ENCODE measurements at places on chromosomes 12 and 14.

DNA sequence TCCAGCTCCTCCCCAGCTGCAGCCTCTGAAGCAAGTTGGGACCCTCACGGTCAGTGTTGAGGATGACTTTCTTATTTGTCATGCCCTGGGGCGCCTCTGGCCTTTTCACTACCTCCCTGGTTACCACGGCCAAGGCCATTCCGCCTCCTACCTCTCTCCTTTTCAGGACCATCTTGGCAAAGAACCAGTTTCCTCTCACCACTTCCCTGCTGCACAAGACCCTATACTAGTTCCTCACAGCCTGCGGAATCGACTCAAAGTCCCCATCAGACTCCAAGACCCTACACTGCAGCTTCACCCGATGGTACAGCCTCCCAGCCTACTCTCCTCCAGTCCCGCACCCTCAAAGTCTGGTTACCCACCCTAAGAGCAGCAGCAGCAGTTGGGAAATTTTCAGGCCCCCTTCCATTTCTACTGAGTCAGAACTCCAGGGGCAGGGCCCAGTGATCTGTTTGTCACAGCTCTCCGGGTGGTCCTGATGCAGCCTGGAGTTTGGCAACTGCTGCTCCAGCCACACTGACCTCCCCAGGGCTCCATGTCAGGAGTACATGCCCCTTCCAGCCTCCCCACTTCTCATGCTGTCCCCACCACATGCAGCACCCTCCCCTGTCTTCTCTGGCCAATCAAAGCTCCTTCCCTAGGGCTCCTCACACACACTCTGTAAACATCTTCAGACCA lies 5.4 kb downstream of the VWF start:
- DNase-seq: no peak

DNA sequence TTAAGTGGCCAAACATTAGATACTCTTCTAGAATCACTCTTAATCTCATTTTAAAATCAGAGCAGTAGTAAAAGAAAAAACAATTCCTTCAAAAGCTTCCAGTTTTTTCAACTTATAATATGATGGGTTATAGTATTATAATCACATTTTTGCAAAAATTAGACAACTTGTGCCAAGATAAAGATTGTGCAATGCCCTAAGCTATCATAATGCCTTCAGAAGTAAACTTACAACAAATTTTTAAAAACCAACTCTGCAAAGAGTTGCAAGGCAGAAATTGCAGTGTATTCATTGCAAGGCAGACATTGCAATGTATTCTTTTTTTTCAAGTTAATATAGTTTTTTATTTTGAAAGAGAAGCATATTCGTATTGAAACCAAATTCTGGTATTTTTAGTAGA lies 47.2 kb upstream of the KITLG start:
- DNase-seq: no peak

DNA sequence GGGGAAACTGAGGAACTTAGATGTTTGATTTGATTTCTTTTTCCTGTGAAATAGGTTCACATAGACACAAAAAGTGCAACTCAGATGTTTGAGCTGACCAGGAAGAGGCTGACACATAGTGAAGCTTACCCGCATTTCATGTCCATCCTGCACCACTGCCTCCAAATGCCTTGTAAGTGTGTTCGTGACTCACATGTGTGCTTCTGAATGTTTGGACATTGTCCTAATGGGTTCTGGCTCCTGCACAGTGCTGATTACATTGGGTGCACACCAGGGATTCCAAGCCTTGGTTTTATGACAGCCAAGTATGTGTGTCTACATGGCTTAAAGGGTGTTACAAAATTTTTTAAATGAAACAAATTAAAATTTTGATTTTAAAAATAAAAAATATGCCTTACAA lies 137.4 kb downstream of the DAAM1 start:
- no peak for DNase-seq

DNA sequence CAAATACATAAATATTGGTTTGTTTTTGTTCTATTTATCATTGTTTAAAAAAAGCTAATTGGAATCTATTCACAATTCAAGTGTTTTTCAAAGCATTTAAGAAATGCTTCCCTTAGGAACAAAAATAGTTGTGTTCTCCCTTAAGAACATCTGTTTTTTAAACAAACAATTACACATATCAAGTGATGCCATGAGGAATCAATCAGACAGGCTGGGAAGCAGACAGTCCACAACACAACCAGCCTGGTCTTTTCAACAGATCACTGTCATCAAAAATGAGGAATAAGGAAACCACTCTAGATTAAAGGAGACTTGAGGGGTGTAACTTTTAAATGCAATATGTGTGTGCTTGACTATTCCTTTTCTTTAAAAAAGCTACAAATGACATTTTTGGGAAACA lies 25.5 kb downstream of the GALC start:
- no peak for DNase-seq

- no peak for DNase-seq
Measured at GRCh38 chr14:31419967-31420318, 407 bp downstream of the HEATR5A start.

GRCh38 chr12:121326996-121327674 lies 25.1 kb downstream of the ANAPC5 start:
- DNase-seq: no peak

DNA sequence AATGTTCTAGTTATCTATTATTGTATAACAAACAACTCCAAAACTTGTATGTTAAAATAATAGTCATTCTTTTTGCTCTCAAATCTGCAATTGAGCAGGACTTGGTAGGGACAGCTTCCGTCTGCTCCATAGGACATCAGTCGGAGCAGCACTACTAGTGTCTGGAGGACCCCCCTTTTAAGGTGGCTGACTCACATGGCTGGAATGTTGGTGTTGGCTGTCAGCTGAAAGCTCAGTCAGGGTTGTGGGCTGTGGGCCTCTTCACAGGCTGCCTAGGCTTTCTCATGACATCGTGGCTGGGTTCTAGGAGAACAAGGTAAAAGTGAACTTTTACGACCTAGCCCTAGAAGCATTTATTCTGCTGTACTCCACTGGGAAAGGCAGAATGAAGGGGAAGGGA lies 160.6 kb downstream of the ANO4 start:
- no peak for DNase-seq

DNA sequence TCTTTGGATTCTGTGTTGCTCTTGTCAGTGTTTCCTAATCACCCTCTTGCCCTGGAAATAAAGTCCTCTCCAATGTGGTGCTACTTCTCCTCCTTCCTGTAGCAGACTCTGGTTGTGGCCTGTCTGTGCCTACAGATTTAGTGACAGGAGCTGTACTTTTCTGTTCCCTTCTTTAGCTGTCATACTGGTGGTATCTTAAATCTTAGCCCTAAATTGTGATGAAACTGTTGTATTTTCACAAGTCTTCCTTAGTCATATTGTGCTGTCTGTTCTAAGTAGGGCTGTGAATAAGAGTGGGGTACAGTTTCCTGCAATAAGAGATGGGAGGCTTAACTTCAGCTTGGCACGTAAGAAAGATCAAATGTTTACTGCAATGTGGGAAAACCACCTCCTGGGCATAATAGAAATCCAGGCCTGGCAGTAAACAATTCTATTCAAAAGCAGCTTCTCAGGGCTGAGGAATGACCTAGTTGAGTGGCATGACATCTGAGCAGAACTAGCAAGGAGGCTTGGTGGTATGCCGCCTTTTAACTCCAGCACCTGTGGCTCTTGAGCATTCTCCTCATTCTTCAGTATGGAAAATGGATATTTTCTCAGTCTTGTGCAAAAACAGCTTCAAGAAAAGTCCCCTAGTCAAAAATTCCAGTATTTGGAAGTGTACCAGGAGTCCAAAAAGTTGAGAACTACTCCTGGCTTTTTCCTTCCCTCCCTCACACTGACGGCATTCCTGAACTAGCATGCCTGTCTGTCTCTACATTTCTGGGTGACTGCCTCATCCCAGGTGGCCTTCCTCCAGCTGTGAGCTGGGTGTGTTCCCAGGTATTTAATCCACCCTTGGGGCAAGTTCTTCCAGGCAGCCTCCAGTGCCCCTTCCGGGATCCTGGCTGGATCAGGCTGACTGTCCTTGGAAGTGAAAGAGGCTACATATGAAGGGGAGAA lies 19.5 kb downstream of the ANO6 start:
- no peak for DNase-seq

GRCh38 chr12:119372540-119372939 lies 38.0 kb downstream of the CCDC60 start:
- no peak for DNase-seq

GRCh38 chr14:103630364-103631108 lies 1.5 kb downstream of the KLC1 start:
- no peak for DNase-seq

GRCh38 chr14:22870811-22871223 lies 723 bp upstream of the LRP10 start:
- no peak for DNase-seq

- no peak for DNase-seq
Measured at GRCh38 chr12:110531741-110532333, 29.7 kb downstream of the RAD9B start.

DNA sequence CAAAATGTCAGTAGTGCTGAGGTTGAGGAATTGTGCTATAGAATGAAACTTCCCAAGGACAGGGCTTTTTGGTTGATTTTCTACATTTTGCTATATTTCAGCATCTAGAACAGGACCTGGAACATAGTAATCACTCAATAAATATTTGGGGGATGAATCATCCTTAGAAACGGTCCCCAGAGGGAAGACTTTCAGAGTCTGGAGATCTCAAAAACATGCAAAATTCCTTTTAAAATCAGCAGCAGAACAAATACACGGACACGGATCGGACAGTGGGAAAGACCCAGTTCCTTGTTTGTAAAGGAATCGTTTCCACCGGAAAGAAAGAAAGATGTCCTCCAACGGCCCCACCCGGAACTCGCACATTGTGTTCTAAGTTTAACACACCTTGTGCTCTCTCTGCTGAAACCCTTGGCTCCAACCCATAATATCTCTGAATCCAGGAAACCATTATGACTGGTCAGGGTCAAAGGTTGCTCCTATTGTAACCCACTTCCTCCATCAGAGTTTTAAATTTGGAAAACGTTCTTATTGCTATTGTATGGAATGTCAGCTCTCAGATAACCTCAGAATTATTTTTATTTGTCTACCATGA lies 617.2 kb downstream of the MED13L start:
- no peak for DNase-seq

DNA sequence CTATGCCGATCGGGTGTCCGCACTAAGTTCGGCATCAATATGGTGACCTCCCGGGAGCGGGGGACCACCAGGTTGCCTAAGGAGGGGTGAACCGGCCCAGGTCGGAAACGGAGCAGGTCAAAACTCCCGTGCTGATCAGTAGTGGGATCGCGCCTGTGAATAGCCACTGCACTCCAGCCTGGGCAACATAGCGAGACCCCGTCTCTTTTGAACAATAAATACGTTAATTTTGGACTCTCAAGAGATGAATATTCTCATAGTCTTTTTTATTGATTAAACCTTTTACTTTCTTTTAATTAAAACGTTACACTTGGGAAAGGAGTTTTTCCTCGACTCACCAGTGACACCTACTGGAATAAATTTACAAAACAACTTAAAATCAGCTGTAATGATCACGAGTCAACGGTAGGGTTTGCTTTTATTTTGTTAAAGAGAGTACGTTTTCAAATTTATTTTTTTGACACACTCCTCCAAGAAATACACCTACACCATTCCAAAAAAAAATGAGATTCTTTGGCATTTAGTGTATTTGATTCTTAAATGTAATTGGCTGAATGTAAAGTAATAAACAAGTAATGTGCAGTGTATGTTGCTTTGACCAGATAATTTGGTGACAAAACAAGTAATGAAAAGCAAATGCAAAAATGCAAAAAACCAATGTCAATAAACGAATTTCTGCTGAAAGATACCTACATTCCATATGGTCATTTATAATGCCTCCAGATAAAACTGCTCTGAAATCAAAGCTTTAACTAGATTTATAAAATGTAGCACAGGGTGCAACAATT lies 687 bp upstream of the RPS29 start:
- no peak for DNase-seq

DNA sequence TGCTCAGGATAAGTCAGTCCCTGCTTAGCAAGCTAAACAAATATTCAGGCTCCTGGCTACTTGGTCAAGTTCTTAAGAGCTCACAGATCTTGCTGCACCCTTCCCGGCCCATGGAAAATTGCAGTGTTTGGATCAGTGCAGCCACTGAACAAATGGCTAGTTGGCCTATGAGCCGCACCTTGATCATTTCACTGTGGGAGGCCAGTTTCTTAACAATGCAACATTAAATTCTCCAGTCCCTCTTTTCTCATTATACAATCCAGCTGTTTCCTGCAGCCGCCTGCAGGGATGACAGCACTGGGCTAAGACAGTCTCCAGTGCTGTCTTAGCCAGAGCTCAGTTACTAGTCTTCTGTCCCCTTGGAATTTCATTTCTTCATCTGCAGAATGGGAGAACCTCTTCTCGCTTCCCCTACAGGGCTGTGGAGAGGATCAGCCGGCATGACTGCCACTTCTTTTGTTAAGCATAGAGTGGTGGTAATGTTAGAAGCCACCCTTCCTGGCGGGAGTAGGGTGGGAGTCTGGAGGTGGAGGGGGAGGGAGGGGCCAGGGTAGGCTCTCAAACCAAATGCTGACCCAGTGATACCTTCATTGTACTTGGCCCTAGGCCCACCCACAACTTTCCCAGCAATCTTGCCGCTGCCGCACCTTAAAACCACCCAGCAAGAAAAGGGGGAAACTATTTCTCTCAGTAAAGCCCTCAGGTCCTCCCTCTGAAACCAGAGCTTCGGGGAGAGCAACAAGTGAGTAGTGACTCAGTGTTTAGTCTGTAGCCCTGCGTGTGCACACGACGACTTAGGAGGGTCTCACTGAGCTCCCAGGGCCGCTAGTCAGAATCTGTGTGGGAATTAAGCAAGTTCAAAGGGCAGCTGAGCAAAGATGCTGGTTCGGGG lies 145.7 kb downstream of the NUAK1 start:
- DNase-seq: no peak

DNA sequence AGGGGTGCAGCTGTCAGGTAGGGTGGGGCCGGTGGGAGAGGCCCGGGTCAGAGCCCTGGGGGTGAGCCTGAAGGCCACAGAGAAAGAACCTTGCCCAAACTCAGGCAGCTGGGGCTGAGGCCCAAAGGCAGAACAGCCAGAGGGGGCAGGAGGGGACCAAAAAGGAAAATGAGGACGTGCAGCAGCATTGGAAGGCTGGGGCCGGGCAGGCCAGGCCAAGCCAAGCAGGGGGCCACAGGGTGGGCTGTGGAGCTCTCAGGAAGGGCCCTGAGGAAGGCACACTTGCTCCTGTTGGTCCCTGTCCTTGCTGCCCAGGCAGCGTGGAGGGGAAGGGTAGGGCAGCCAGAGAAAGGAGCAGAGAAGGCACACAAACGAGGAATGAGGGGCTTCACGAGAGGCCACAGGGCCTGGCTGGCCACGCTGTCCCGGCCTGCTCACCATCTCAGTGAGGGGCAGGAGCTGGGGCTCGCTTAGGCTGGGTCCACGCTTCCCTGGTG lies 10.5 kb downstream of the MMP14 start:
- DNase-seq: no peak

DNA sequence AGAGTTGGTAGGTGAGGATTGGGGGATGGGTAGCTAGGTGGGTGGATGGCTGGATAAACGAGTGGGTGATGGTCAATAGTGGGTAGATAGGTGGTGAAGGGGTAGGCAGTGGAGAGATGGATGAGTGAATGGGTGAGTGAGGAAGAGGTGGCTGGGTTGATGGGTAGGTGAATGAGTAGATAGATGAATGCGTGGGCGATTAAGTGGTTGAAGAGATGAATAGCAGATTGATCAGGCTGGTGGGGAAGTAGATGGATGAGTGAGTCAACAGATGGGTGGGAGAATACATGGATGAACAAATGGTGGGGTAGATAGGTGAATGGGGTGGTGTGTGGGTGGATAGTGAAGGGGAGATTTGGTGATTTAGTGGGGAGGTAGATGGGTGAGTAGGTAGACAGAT lies 51.1 kb downstream of the SYNE3 start:
- no peak for DNase-seq

- DNase-seq: no peak
Measured at GRCh38 chr12:70652451-70652850, 15.2 kb upstream of the PTPRB start.

GRCh38 chr12:87047691-87048090 lies 791.5 kb upstream of the MGAT4C start:
- DNase-seq: no peak
